ENCODE measurements at places on chromosomes 7 and 10.

DNA sequence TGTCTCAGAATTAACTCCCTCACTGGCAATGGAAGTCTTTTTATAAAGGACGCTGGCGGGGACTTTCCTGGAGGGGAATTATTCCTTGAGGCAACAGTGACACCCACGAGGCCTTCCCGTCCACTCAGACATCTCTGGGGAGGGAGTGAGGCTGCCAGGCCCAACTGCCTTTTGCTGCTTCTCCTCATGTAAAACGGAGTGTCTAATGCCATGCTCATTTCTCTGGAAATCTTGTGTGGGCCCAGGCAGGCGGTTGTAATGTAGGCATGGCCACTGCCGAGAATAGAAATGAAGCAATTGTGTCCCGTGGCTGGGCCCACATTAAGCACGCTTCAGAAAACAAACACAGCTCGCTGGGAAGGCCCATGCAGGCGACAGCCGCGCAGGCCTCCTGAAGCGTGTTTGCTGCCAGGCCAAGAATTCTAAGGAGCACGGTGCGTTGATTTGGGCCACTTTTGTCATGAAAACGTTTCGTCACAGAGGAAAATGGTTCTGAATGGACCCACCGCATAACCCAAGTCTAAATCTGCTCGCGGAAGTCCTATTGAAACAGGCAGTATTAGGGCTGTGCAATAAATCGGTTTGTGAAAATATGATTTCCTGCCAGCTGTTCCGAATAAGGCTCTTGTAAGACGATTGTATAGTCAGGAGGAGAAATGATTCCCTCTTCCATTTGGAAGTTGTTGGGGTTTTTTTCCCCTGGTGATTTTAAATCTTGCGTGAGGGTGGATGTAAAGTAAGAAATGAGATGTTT, 104.2 kb upstream of the CHST15 start:
- H3K4me1 ChIP-seq: no peaks in the 10 kb centered on the region
- no peak overlapping the region for H3K27ac ChIP-seq
- peaks cover 4% of the 10 kb centered on the region for H3K27me3 ChIP-seq
- H3K4me3 ChIP-seq: no peak overlapping the region

DNA sequence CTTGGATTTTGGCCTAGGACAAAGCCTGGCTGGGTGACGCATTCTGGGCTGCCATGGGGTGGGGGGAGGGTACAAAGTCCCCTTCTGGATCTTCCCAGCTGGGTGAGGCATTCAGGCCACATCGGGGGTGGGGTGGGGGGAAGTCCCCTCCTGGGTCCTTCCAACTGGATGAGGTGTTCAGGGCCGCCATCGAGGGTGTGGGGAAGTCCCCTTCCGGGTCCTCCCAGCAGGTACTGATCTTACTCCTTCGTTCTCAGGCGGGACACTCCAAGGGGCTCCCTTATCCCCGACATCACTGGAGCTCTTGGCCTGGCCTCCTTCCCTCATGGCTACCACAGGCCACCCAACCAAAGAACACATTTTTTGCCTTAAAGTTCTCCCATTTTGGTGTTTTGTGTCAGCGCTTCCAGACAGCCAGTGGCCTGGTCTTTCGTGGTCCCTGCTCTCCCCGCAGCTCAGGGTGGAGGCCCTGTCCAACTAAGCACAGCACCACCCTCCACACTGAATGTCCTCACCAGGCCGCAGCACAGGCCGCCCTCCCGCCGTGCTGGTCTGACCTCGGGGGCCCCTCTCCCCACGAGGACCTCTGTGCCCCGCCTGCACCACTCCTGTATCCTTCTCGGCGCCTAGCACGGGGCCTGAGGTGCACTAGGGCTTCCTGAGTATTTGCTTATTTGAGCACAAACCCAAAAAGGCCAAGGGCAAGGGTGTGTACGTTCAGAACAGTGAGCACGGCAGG, 38.5 kb downstream of the EN2 start:
- DNase-seq: no peak
- no peaks in the 10 kb centered on the region for H3K36me3 ChIP-seq
- no peaks in the 10 kb centered on the region for H3K4me1 ChIP-seq

DNA sequence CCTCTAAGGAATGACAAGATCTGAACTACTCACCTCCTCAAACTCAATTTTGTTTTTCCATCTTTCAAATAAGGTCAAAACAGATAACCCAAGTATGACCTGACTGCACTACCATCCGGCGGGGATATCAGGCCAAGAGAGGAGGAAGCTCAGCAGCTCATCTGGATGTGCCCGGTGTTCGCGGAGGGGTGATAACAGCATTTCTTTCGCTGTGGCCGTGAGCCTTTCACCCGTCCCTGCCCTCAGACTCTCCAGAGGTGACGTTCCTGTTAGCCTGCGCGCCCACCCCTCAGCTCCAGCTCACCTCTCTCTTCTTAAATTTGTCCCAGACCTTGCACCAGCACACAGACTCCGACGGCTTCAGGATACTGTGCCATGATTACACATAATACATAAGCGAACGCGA, 526 bp downstream of the ZNF248 start:
- H3K4me1 ChIP-seq: peaks cover 27% of the 10 kb centered on the region
- peak overlapping the region; percentile 92 for H3K4me3 ChIP-seq
- no peaks in the 10 kb centered on the region for H3K27me3 ChIP-seq

DNA sequence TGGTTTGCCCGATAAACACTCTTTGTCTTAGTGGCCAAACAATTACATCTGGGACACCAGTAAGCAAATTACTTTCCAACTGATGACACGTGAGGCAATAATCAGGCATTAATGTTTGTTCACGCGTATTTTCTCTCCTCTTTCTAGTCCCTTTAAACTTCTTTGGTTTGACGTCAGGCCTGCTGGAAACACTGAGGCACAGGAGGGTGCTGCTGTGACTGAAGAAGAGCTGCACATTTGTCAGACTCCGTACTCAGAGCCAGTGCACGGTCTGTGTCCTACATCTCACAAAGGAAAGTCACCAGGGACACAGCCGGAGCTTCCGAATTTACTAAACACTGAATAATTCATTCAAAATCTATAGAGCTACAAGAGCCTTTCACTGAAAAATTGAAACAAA, 57.6 kb upstream of the ANAPC16 start:
- H3K27me3 ChIP-seq: no peaks in the 10 kb centered on the region
- no peak overlapping the region for H3K4me3 ChIP-seq
- no peak overlapping the region for H3K27ac ChIP-seq
- H3K36me3 ChIP-seq: peaks cover 43% of the 10 kb centered on the region
- no peak for DNase-seq

DNA sequence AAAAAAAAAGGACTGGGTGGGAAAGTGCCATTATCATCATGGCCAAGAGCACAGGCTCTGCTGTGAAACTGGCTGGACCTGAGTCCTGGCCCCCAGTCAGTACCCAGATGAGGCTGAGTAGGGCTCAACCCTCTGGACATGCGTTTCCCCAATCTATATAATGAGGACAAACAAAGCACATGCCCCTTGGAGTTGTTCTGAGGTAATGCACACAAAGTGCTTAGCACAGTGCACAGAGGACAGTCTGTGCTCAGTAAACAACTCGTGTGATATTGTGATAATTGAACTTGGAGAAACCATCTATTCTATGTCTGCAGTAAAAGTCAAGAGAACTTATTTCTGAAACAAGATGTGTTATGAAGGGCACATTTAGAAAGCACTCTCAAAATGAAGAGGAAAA, 138.8 kb downstream of the KCNMA1 start:
- H3K27me3 ChIP-seq: peaks cover 5% of the 10 kb centered on the region
- H3K4me1 ChIP-seq: peaks cover 3% of the 10 kb centered on the region
- no peak overlapping the region for H3K27ac ChIP-seq
- no peak overlapping the region for H3K4me3 ChIP-seq

- peaks cover 6% of the 10 kb centered on the region for H3K36me3 ChIP-seq
- peaks cover 2% of the 10 kb centered on the region for H3K4me1 ChIP-seq
- no peak overlapping the region for H3K4me3 ChIP-seq
- no peak for DNase-seq
Observed at GRCh38 chr10:95730233-95730632, 25.7 kb upstream of the ENTPD1 start.

- H3K4me1 ChIP-seq: no peaks in the 10 kb centered on the region
- H3K27ac ChIP-seq: no peak overlapping the region
- H3K27me3 ChIP-seq: no peaks in the 10 kb centered on the region
- DNase-seq: no peak
- no peak overlapping the region for H3K4me3 ChIP-seq
Observed at GRCh38 chr7:97187067-97187466, 69.6 kb downstream of the SDHAF3 start.

GRCh38 chr10:50398381-50398780, 147.1 kb upstream of the ASAH2 start:
- no peak for DNase-seq
- H3K4me1 ChIP-seq: peaks cover 55% of the 10 kb centered on the region
- no peaks in the 10 kb centered on the region for H3K27me3 ChIP-seq
- peaks cover 8% of the 10 kb centered on the region for H3K36me3 ChIP-seq
- no peak overlapping the region for H3K27ac ChIP-seq
- no peak overlapping the region for H3K4me3 ChIP-seq

DNA sequence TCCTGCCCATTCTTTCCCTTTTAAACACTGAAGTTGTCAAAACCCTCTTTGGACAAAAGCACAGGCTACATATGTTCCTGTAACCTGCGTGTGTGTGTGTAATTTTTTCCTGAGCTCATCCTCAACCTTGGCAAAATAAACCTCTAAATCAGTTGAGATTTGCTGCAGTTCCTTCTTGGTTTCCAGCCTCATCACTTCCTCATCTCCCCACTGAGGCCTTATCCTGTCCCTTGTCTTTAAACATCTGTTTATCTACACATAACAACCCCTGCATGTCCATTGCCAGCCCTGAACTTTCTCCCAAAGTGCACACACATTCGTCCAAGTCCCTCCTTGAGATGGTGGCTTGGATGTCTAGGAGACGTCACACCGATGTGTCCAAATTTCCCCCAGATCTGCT, 35.5 kb downstream of the LYZL2 start:
- H3K4me1 ChIP-seq: peaks cover 2% of the 10 kb centered on the region
- H3K27ac ChIP-seq: no peak overlapping the region
- no peaks in the 10 kb centered on the region for H3K36me3 ChIP-seq
- peaks cover 19% of the 10 kb centered on the region for H3K27me3 ChIP-seq
- H3K4me3 ChIP-seq: no peak overlapping the region
- no peak for DNase-seq

GRCh38 chr7:47046949-47047348, 535.0 kb downstream of the TNS3 start:
- no peaks in the 10 kb centered on the region for H3K4me1 ChIP-seq
- H3K36me3 ChIP-seq: no peaks in the 10 kb centered on the region
- no peak for DNase-seq
- H3K27ac ChIP-seq: no peak overlapping the region
- H3K4me3 ChIP-seq: no peak overlapping the region

- no peak overlapping the region for H3K27ac ChIP-seq
- H3K4me1 ChIP-seq: no peaks in the 10 kb centered on the region
- no peaks in the 10 kb centered on the region for H3K36me3 ChIP-seq
- no peak overlapping the region for H3K4me3 ChIP-seq
- no peak for DNase-seq
- no peaks in the 10 kb centered on the region for H3K27me3 ChIP-seq
Observed at GRCh38 chr10:126953886-126954285, 48.7 kb downstream of the DOCK1 start.

GRCh38 chr7:6628045-6628444, 9.1 kb upstream of the ZNF316 start:
- no peak for DNase-seq
- no peaks in the 10 kb centered on the region for H3K36me3 ChIP-seq
- H3K4me3 ChIP-seq: no peak overlapping the region
- no peaks in the 10 kb centered on the region for H3K27me3 ChIP-seq
- no peak overlapping the region for H3K27ac ChIP-seq

DNA sequence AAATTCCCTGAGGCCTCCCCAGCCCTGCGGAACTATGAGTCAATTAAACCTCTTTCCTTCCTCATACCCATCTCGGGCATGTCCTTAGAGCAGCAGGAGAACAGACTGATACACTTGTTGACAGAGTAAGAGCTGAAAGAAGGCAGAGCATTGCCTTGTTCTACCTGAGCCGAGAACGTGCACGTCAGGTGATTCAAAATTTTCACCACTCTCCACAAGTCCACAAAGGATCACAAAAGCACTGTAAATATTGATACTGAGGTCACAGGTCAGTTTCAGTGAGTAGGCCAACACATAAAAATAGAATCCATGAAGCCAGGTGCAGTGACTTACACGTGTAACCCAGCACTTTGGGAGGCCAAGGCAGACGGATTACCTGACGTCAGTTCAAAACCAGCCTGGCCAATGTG, 27.8 kb downstream of the DCLRE1C start:
- H3K4me3 ChIP-seq: no peak overlapping the region
- DNase-seq: no peak
- H3K27ac ChIP-seq: no peak overlapping the region
- no peaks in the 10 kb centered on the region for H3K4me1 ChIP-seq
- no peaks in the 10 kb centered on the region for H3K27me3 ChIP-seq

GRCh38 chr7:2399848-2400587, 3.4 kb upstream of the CHST12 start:
- no peak for DNase-seq
- no peaks in the 10 kb centered on the region for H3K36me3 ChIP-seq
- no peaks in the 10 kb centered on the region for H3K27me3 ChIP-seq
- H3K4me1 ChIP-seq: peaks cover 28% of the 10 kb centered on the region

- DNase-seq: peak; percentile 46
- no peaks in the 10 kb centered on the region for H3K27me3 ChIP-seq
- H3K4me1 ChIP-seq: peaks cover 69% of the 10 kb centered on the region
- H3K27ac ChIP-seq: peak overlapping the region; percentile 98
- peaks cover 74% of the 10 kb centered on the region for H3K36me3 ChIP-seq
- H3K4me3 ChIP-seq: peak overlapping the region; percentile 64
Observed at GRCh38 chr10:8365935-8366911, 311.7 kb downstream of the GATA3 start.

DNA sequence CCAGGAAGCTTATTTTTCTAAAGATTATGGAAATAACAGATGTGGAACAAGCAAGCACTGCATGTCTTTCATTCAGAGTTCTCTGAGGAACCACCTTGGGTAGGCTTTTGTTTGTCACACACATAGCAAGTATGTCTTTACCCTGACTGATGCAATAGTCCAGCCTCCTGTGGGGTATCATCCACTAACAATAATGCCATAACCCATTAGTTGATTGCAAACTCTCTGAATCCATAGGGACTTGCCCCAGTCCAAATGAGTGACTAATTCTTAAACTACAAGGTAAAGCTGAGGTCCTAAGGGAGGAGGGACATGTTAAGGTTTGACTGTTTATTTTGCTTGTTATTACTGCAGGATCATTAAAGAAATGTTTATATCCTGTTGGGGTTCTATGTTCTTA, 151.4 kb upstream of the PRPS1L1 start:
- peaks cover 8% of the 10 kb centered on the region for H3K27me3 ChIP-seq
- no peaks in the 10 kb centered on the region for H3K36me3 ChIP-seq
- H3K27ac ChIP-seq: no peak overlapping the region
- no peak overlapping the region for H3K4me3 ChIP-seq
- peaks cover 17% of the 10 kb centered on the region for H3K4me1 ChIP-seq

GRCh38 chr7:30851651-30852307, 59.9 kb upstream of the AQP1 start:
- no peaks in the 10 kb centered on the region for H3K36me3 ChIP-seq
- no peak for DNase-seq
- H3K4me3 ChIP-seq: no peak overlapping the region
- no peaks in the 10 kb centered on the region for H3K4me1 ChIP-seq
- no peaks in the 10 kb centered on the region for H3K27me3 ChIP-seq

DNA sequence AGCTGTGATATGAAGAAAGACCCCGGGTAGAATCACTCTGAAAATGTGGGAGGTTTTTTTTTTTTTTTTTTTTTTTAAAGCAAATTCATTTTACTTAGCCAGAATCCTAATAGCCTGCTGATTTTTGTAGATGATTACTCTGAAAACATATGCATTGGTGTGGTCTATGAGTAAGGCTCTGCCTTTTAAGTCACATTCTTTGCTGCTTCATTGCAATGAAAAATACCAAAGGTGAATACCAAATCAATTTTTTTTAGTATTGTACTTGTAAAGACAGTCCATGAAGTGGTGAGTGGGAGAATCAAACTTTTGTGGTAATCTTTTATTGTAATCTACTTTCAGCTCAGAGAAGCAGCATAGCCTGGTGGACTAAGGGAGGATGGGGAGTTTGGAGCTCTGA, 130.3 kb downstream of the SDK1 start:
- H3K4me3 ChIP-seq: no peak overlapping the region
- H3K27ac ChIP-seq: no peak overlapping the region
- DNase-seq: no peak
- no peaks in the 10 kb centered on the region for H3K36me3 ChIP-seq
